ENCODE measurements at places on chromosomes 4 and X. TPM values are rescaled to one million over a fixed set of nuclear protein-coding genes. Genes with fewer than 3 reads are reported as not detected.

- DNase-seq, result no peak
Observed at GRCh38 chr4:87387237-87387636, 3.8 kb downstream of the HSD17B11 start.

DNA sequence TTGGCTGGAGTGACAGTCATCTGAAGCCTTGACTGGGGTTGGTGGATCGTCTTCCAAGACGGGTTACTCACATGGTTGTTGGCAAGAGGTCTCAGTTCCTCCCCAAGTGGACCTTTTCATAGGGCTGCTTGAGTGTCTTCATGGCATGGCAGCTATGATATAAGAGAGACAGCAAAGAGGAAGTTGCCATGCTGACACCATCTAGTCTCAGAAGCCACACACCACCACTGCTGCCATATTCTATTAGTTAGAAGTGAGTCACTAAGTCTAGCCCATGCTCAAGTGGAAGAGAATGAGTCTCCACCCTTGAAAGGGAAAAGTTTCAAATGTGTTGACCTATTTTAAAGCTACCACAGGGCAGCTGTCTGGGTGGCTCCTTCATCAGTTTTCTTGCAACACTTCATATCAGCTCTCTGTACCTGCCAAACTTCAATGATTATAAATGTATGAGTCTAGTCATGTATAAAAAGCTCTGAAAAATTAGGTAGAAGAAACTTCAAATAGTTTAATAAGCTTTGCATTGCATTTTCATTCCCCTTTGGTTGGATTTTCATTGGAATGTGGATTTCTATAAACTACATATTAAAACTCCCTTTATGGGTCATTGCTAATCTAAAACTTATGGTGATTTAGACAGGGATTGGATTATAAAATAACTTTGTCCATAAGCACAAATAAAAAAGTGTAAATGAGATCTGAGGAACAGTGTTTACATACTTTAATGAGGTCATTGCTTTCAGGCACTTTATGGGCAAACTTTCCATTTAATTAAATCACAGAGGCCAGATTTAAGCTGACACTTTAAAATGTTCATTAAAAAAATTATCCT lies 68.0 kb upstream of the ATXN3L start:
- DNase-seq, result no peak

Gene SFRP2
- total RNA-seq, result 1.4 TPM

Gene FAM47C
- total RNA-seq, result not detected

Gene SLC6A8
- 41.4 TPM for total RNA-seq

GRCh38 chr4:41256131-41256739 lies 493 bp upstream of the UCHL1 start:
- DNase-seq, result peak; percentile 50

Gene ACOX3
- 14.3 TPM for total RNA-seq

DNA sequence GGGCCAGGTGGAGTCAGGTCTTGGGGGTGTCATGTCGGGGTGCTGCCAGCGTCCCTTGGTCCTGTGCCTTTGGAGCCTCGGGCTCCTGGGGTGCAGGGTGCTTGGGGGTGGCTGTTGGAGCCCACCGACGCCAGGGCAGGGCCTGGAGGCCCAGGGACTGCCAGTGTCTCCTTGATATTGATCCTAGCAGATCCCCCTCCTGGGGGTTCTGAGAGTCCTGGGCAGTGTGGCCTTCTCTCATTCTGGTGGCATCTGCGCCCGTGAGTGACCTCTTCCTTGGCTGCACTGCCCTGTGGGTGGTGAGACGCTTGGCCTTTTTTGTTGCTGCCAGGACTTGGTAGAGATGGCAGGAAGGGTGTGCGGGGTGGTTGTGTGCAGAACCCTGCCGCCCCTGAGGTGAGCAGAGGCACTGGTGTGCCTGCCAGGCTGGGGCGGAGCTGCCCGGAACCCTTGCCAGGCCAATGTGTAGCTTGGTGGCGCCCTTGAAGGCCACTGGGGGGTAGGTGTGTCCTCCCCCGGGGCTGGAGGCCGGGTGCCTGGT lies 7.0 kb downstream of the NAT8L start:
- no peak for DNase-seq

DNA sequence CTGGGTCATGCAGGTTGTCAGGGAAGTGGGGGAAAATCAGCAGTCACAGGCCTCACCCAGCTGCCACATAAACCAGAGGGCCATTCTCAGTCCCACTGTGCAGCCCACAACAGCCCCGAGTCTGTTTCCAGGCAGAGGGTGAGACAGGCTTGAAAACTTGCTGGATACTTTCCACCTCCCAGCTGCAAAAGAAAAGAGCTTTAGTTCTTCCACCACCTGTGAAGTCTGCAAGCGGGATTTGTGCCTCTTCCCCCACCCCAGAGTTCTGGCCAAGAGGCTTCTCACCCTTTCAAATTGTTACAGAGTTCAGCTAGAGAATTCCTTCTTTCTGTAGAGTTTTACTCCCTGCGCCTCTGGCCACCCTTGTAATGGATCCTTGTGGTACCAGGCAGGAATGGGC lies 115.5 kb upstream of the ZDHHC15 start:
- DNase-seq, result no peak

Gene SEPTIN11
- 125 TPM for total RNA-seq

Gene CSAG2
- not detected for total RNA-seq

Gene NSG1
- total RNA-seq, result 2.7 TPM

DNA sequence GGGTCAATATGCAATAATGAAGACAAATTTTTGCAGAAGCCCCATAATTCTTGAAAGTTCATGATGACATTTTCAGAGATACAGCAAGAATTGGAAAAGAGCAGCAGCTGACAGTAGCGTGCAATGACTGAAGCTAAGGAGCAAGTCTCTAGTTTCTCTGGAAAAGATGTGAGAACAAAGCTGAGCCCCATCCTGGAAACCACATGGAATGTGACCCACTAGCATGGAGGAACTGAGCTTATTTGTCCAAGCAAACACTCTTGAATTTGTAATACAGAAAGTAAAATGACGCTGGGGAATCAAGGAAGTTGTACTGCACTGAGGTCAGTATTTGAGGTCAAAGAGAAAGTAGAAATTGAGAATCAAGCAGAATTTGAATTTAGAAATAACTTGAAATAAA lies 1447.2 kb downstream of the FSTL5 start:
- DNase-seq, result no peak

Gene C4orf51
- not detected for total RNA-seq

DNA sequence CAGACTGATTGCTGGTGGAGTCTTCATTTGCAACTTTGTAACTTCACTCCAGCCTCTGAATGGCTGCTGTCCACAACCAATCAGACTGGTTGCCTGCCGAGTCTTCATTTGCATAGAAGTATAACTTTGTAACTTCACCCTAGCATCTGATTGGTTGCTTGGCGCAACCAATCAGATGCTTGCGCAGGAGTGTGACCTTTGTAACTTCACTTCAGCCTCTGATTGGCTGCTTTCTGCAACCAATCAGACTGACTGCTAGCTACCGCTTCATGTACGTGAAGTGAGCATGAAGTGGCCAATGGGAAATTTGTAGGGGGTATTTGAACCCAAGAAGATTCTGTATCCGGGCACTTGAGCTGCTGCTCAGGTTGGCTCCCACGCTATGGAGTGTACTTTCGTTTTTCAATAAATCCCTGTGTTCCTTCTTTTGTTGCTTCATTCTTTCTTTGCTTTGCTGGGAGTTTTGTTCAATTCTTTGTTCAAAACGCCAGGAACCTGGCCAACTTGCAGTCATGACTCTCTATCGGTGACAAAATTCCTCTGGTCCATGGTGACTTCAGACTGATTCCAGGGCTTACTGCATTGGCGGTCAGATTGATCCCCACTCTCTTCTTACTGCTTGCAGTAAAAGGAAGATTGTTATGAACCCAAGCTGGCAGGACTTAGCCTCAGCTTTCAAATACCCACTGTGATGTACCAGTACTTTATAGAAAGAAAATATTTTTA lies 46.4 kb upstream of the FGG start:
- DNase-seq, result no peak

DNA sequence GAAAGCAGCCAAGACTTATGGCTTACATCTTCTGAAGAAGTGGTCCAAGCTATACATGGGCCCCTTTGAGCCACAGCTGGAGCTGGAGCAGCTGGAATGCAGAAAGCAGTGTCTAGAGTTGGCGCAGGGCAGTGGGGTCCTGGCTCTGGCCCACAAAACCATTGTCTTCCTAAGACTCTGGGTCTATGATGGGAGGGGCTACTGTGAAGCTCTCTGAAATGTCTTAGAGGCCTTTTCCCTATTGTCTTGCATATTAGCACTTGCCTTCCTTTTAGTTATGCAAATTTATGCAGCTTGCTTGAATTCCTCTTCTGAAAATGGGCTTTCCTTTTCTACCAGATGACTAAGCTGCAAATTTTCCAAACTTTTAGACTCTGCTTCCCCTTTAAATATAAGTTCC lies 15.3 kb downstream of the NPY1R start:
- no peak for DNase-seq

DNA sequence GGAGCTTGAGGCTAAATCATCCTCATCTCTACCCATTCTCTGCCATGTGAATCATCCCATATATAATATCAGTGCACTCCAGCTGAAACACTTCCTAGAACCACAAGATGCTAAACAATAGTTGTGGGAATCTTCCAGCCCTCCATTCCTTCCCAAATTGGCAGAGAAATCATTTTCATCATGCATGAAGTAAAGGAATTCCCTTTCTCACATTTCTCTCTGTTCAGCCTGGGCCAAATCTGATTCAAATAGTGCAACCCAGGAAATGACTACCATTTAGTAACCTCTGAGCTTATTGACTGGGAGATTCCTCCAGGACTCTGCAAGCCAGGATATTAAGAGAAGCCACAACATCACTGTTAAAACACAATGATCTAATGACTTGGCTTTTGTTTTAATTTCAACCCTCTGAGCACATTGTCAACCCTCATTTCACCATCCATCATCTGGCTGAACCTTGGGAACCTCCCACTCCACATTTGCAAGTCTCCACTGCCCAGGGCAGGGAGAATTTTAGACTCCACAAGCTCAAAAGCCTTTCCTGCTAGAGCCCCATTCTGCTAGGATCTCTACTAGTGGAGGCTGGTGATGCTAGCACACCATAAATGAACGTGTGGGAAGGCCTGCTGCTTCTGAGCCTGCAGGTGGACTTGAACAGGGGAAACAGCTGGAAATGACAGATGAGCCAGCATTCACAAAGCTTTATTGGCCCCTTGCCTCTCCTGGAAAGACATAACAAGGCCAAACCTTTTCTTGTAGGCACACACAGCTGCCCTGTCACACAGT lies 133.9 kb downstream of the TET2 start:
- DNase-seq, result peak; percentile 6

GRCh38 chr4:6474053-6474568 lies 1.7 kb upstream of the PPP2R2C start:
- no peak for DNase-seq

All from A673 (cell line).